ENCODE measurements at places on chromosomes 3 and 15.

DNA sequence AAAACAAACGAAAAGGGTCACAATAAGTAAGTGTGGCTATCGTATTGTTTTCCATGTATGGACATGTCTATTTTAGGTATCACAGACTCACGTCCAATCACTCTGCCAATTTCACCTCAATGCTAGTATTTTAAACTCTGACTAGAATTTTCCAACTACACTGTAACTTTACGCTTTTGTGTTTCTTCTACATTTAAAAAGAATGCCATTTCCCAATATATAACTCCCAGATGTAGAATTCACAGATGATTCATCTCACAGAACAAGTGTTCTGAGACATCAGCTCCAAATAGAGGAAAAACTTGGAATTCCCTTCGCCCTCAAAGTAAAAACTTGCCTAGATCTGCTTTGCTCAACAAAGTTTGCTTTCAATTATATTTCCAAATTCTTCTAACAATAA, 14.2 kb downstream of the LRIG1 start:
- no peak for DNase-seq

- no peak for DNase-seq
These were observed 22.0 kb downstream of the SMAD6 start for GRCh38 chr15:66723826-66724731.

DNA sequence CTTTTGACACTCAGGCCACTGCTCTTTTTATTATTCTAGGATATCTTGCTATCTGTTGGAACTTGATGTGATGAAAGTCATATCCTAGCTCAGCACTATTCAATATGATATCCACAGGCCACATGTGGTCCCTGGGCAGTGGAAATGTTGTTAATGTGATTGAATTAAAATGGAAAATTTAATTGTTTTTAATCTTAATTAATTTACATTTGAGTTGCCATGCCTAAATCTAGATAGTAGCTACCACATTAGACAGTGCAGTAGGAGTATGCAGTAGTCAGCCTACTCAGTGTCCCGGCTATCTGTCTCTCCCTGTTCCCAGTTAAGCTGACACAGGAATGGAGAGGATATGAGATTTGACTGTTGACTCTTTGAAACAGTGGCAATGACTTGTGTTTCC, 460.2 kb downstream of the GBE1 start:
- no peak for DNase-seq

- DNase-seq = no peak
These were observed 273.2 kb downstream of the MFSD1 start for GRCh38 chr3:159074756-159075701.

- no peak for DNase-seq
These were observed 11.4 kb upstream of the SNRPN start for GRCh38 chr15:24943361-24943760.

DNA sequence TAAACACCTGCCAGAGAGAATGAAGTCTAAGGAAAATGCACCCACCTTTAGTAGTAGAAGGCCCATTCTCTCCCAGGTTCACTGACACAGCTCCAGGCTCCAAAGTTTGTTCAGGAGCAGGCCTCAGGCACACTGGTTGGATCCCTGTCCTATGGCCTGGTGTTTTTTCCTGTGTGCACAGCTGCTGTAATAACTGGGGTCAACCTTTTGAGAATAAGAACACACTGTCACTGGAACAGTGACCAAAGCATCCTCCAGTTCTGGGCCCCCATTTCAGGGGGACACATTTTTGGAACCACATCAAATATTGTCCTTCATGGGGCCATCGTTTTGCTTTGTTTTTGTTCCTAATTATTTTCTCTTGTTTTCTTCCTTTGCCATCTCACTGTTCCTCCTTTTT, 95.8 kb downstream of the ARNT2 start:
- DNase-seq = no peak

DNA sequence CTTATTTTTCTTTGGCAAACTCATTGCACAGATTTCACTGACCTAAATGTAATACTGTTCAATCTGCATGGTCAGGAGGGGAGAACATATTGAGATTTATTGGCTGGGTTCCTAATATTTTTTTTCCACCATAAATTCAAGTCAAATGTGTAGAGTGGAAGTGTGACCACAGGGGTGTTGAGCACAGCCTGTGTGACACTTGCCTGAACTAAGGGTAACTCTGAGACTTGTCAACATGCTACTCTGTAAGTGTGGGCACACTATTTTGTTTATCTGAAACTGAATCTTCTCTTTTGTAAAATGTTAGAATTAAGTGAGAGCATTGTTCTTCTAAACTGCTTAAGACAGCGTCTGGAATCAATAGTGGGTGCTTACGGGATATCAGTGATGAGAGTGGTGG, 516.2 kb downstream of the GRM7 start:
- DNase-seq = no peak

GRCh38 chr15:83340087-83340486, 55.6 kb upstream of the BNC1 start:
- DNase-seq = no peak

- DNase-seq = no peak
These were observed 33.3 kb upstream of the CLASP2 start for GRCh38 chr3:33751336-33751735.

DNA sequence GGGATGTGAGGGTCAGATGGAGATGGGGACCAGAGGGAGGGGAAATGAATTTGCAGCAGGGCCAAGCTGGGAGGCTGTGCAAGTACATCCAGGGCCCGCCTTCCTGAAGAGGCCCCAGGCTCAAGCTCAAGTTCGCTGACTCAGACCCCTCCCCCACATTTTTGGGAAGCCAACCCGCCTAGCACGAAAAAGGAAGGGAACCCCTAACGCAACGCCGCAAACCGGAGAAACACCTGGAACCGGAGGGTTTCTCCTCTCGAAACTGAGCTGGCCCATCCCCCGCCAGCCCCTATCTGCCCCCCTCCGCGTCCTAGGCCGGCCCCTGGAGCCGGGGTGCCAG, 624 bp downstream of the AP3B2 start:
- no peak for DNase-seq

DNA sequence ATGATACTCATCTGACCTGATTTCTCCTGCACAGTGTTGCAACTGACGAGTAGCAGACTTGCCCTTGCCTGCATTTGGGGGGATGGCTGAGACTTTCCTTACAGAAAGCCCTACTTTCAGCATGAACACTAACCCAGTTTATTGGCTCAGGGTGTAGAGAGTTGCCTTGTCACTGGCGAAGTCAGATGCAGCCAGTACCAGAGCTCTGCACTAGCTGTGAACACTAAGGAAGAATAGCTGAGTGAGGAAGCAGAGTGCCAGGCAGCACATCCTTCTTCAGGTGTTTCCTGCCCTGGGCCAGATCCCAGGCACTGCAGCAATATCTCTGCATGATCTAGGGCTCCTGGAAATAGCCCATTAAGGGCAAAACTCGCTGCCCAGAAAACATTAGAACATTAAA, 154.0 kb upstream of the SYNPR start:
- no peak for DNase-seq

GRCh38 chr15:93900476-93901400, 330.6 kb upstream of the MCTP2 start:
- DNase-seq = no peak

DNA sequence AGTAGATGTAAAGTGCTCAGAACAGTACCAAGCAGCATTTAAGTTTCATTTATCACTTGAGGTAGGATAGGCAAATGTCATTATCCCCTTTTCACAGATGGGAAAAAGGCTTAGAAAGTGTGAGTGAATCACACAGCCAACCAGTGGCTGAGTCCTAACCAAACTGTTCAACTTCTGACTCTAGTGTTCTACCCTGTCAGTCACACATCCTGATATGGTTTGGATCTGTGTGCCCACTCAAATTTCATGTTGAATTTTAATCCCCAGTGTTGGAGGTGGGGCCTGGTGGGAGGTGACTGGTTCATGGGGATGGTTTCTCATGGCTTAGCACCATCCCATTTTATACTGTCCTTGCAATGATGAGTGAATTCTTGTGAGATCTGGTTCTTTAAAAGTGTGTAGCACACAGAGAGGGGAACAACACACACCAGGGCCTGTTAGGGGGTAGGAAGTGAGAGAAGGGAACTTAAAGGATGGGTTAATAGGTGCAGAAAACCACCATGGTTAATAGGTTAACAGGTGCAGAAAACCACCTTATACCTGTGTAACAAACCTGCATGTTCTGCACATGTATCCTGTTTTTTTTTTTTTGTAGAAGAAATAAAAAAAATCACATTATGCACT, 304.7 kb downstream of the SUCLG2 start:
- no peak for DNase-seq

DNA sequence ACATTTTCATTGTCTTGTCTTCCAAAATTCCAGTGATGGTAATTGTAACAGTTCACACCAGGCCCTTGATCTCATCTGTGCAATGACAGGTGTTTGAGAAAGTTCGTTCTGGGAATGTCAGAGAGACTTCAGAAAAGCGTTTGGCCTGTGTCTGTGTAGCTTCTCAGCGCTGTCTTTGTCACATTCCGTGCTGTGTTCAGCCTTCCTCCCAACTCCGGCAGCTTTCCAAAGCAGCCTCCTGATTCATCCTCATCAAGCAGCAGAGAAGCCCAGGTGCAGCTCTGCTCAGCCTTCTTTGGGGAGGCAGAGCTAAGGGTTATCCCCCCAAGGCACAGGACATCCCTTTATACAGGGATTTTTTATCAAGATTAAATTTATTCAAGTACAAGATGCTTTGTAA, 494.0 kb upstream of the SUCLG2 start:
- DNase-seq = no peak

- peak; percentile 49 for DNase-seq
These were observed 37.7 kb downstream of the SENP8 start for GRCh38 chr15:72155635-72156616.

DNA sequence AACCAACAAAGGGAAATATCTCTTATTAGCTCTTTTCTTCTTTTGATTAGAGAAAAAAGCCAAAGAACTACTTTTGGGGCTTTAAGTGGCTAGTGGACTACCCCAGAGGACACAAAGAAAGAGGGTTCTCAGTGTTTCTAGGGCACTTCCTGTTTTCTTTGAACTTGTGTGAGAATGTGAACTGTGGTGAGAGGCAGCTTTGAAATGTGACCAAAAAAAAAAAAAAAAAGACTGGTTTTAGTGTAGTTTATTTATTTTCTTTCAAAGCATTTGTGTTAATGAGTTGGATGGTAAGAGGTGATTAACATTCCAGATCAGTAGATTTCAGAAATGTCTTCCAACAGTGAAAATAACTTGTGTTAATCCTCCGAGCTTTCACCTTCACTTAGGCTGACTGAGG, 32.4 kb downstream of the SELENOT start:
- DNase-seq = no peak

DNA sequence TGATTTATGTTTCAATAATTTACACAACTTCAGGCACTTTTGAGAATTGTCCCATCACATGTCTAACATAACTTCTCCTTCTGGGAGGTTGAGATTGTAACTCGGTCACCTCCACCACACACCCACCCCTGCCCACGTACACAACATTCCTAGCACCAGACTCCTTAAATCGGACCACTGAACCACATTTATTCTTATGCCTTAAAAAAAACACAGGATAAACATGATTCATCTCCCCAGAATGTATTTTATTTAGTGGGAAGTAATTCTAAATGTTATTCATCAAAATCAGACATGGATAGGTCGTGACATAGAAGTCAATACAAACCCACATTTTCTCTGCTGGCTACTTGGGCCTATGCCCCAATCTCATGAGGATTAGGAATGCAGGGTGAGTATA, 3.0 kb downstream of the SNTN start:
- DNase-seq = no peak

- no peak for DNase-seq
These were observed 14.8 kb downstream of the UBP1 start for GRCh38 chr3:33425453-33425852.

DNA sequence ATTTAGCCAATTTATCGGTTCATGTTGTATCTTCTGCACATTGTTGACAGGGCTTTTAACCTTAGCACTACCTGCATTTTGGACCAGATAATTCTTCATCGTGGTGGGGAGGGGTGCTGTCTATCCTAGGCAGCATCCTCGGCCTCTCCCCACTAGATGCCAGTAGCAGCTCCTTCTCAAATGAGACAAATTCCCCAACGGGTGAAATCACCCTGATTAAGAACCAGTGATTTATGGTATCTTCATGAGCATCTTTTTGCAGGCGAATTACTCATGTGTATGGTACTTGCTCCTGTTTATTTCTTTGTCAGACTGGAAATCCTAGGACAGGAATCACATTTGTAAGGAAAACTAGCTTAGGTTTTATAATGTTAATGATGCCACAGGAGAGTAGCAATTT, 68.0 kb downstream of the C3orf70 start:
- DNase-seq = no peak

- no peak for DNase-seq
These were observed 740.1 kb upstream of the GRM7 start for GRCh38 chr3:6120786-6121185.

DNA sequence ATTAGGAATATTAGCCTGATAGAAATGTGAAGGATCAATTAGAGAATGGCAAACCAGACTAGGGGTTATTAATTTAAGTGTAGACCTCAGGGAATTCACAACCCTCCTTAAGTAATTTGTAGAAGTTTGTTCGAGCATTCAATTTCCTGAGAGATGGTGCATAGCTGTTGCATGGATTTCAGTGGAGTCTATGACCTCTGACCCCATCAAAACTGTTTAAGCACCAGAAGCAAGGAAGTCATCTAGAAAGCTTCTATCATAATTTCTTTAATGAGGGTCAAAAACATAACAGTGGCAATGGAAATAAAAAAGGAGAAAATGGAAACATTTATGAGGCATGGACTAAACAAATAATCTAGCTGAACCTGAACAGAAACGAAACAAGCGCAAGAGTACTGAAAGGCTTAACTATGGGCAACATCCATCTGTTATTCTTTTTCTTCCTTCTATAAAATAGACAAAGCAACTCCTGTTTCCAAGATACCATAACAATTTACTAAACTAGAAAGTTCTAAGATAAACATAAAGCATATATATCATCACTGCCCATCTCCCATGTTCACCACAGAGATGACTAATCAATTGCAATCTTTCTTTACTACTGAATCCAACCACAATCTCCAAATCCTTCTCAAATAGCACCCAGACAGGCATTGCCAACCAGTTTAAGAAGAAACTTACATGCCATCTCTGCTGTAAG, 151.4 kb downstream of the THRB start:
- DNase-seq = no peak
